ENCODE measurements at places on chromosomes 7 and 10.

GRCh38 chr7:54841772-54842697, 83.0 kb upstream of the SEC61G start:
- DNase-seq: peak; percentile 33

DNA sequence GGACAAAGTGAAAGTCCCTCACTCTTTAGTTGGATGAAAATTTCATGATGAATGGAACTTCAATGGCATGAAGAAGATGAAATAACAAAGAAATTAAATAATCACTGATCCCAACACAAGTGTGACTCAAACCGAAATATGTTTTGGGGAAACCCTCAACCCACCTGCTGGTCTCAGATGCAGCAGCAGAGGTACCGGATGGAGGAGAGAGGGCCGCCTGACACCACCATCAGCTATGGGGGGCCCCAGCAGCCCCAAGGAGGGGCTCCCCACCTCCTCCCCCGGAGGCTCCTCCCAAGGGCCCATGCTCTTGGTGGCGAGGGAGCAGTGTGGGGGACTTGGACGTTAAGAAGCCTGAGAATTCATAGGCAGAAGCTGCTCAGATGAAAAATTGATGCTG, 137.2 kb upstream of the ADARB2 start:
- DNase-seq: no peak

DNA sequence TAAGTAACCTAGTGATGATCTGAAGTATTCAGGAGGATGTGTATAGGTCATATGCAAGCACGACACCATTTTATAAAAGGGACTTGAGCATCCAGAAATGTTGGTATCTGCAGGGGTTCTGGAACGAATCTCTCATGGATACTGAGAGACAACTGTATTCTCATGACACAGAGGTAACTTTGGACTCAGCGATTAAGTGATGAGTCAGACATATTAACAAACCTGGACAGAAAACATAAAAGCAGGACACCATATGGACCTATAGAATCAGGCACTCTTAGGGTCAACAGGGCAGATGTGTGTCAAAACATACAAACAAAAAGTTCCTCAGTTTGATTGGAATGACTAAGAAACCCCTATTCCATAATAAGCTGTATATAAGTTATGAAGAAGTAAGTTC, 248.1 kb downstream of the ANKRD7 start:
- DNase-seq: no peak

DNA sequence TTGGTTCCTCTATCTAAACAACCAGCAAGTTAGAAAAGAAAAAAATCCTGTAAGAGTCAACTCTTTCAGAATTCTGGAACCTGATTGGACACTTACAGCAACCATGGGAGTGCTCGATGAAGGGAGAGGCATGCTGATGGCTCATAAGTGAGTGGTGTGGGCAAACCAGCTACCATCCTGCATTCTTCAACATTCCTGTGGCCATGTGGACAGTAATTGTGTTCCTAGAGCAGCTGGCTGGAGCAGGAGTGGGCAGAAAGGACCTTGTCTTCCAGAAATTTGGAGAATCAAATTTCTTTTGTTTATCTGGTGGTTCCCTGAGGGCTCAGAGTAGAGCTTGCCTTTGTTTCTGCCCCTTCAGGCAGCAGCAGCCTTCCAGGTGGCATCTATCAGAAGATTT, 22.5 kb upstream of the MYL7 start:
- no peak for DNase-seq

GRCh38 chr10:46229144-46229563, 57.6 kb upstream of the ANTXRL start:
- DNase-seq: peak; percentile 43

DNA sequence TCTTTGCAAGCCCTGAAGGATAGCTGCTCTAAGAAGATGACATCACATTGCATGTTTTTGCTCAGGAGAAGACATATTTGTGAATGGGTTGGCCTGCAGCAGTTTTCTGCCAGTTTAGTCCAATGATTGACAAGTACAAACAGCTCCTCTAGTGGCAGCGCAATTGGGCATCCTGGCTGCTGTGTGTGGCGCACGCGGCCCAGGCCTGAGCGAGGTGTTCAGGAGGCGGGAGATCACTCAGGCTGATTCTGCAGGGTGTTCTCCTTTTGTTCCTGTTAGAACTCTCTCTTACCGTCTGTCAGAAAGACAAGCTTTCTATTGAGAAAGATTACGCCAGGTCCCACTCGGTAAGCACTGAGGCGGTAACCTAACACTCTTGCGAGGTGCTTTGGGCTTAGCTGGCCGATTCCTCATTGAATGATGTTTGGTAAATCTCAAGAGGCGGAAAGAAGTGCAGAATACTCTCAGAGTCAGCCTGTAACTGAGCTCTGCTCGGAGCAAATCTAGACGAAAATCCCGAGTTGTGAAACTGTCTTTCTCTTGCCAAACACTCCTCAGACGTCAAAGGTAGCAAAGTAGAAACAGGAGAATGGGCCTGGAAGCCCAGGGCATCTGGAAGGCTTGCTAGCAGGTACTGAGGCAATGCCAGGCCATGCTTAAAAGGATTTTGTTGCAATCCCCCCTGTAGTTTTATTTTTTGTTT, 219.2 kb upstream of the BMPER start:
- DNase-seq: peak; percentile 13

DNA sequence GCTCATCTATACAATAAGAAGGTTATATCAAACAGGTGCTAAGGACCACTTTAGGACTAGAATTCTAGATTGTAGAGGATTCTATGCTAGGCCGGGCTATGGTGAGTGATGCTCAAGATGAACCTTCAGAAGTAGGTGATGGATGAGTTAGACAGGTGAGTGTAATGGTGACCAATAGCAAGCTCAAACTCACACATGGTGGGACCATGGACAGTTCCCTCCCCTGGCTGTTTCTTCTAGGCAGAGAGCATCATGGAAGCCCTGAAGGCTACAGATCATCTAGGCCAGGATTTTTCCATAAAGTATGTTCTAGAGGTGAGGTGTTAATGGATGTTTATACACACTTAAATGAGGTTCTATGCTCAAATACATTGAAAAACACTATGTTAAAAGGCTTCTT, 162.2 kb upstream of the WDR11 start:
- DNase-seq: no peak

- DNase-seq: no peak
Observed at GRCh38 chr10:132570771-132571649, 33.4 kb downstream of the INPP5A start.

DNA sequence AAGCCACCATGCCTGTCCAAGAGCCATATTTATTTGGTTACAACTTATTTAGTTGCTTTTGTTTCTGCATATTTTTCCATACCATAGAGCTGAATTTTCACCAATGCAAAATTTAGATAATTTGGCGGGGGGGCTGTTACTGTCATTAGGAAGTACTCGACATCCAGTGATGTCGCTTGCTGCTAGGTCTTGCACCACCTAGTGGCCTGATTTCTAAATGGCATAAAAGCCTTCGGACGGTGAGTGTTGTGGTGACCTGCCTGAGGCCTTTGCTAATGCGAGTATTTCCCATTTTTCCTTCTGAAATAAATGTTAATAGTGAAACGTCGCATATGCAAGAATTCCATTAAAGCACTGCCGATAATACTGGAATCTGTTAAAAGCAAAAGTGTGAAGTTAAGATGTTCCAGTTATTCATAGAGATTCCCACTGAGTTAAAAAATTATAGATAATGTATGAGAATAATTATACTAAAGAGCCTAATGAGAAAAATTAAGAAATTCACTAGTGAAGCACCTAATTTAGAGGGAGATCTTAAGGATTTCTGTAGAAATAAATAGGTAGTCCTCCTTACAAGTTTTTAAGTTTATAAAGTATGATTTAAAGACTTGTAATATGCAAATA, 86.1 kb upstream of the DNAJB6 start:
- DNase-seq: peak; percentile 66

- DNase-seq: no peak
Observed at GRCh38 chr7:56447864-56448693, 331.9 kb upstream of the NUPR2 start.

DNA sequence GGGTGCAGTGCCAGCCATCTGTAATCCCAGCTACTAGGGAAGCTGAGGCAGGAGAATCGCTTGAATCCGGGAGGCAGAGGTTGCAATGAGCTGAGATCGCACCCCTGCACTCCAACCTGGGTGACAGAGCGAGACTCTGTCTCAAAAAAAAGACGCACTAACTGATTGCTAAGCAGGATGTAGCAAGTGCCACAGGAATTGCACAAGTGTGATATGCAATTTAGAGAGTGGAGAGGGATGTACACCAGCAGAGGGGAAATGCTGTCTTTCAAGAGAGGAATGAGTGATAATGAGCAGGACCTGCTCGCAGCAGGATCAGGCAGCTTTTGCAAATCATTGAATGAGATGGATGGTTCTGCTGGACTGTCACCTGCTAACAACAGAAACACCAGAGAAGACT, 13.3 kb upstream of the SLC16A12 start:
- DNase-seq: no peak

- no peak for DNase-seq
Observed at GRCh38 chr10:78523453-78523852, 489.8 kb downstream of the RPS24 start.

DNA sequence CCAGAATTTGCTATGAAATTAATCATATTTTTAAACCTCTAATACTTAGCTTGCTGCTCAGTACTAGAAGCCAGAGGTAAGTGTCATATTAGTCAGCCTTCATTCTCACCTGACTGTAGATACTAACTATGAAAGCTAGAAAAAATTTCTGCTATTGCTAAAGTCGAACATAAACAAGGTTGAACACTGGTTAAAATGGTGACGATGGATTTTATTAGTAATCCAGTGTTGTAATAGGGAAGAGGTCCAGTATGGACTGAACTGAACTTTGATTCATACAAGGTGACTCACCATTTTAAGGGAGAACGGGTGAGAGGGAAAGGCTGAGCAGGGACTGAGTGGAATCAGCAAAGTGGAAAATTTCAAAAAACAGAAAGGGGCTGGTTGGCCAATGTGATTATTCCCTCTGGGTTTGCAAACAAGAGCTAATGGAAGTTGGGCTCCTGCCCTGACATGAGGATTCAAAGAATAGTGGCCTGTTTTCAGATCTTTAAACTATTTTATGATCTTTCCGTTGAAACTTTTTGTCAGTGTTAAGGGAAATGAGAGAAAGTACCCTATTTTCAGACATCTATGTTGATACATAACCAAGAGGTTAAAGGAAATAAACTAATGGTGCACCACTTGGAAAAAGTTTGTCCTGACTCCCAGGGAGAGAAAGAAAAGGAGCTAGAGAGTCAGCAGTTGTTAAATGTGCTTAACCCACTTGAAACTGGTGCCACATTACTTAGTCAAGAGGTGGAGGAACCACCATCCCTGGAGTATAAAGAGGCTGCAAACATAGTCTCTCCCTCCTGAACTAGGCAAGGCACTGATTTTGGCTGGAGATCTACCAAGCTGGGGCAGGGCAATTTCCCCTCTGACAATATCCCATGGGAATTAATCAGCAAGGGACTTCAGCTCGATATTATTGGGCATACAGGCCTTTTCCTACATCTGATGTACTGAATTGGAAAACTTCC, 15.3 kb upstream of the AKR1C1 start:
- DNase-seq: no peak

- DNase-seq: no peak
Observed at GRCh38 chr10:109891105-109891504, 32.2 kb downstream of the XPNPEP1 start.

- no peak for DNase-seq
Observed at GRCh38 chr10:115849197-115849596, 423.8 kb downstream of the GFRA1 start.

- DNase-seq: no peak
Observed at GRCh38 chr7:16564909-16565426, 38.3 kb downstream of the LRRC72 start.

- no peak for DNase-seq
Observed at GRCh38 chr10:95221124-95221523, 27.1 kb downstream of the ACSM6 start.

DNA sequence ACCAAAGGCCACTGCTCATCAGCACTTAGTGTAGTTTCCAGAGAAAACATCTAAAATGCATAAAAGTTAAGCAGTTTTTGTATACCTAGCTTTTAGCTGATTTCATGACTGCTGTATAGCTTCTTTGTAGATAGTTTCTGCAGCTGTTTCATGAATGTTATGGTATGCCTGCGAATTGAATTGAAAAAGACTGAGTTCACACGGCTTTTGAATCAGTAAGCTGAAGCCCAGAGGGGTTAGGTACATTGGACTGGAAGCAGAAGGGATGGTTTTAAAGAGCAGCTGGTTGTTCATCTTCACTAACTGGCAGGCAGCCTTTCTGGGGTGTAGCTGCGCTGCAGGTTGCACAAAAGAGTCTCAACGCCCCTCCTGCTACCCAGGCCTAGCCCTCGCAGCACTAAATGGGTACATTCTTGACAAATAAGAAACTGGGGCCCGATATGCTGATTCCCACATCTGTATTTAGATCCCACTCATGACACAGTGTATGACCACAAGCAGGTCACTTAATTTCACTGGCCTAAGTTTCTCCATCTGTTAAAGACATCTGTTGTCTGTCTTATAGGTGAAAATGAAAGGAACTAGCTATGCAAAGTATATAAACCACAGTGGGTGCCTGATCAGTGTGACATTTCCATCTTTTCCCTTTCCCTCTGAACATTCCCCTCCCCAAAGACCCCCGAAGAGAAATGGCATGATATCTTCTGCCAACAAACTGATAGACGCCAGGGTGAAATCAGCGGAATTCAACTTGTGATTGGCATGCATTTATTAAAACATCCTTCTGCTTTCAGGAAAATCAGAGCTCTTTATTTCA, 85.9 kb upstream of the AGBL3 start:
- no peak for DNase-seq

DNA sequence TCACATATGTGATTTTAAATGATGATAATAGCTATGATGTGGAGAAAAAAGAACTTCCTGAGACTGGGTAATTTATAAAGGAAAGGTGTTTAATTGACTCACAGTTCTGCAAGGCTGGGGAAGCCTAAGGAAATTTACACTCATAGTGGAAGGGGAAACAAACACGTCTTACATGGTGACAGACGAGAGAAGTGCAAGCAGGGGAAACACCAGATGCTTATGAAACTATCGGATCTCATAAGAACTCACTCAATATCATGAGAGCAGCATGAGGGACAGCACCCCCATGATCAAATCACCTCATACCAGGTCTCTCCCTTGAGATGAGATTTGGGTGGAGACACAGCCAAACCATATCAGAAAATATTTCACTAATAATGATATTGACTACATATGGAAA, 4.1 kb upstream of the LIPN start:
- DNase-seq: no peak

DNA sequence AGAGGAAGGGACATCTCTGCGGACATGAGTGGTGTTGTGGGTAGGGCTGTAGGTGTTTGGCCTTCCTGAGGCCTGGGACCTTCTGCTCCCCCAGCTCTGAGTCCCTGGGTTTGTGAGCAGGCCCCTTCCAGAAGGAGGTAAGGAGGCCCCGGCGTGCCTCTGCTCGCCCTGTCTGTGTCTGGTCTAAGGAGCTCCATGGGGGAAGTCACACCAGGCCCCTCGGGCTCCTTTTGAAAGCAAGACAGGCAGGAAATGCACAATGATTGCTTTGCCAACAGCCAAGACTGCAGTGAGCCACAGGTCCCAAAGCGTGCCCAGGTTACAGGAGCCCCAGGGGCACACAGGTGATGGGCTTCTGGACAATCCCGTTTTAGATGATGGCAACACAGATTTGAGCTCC, 89.5 kb downstream of the FAM53B start:
- DNase-seq: no peak
